Hematopoietic multipotent progenitor cell treated with erythropoietin and hydrocortisone succinate and interleukin-3 and kit ligand, for 17 days (in vitro differentiated cells): ENCODE measurements at places on chromosomes 6 and 20.

DNA sequence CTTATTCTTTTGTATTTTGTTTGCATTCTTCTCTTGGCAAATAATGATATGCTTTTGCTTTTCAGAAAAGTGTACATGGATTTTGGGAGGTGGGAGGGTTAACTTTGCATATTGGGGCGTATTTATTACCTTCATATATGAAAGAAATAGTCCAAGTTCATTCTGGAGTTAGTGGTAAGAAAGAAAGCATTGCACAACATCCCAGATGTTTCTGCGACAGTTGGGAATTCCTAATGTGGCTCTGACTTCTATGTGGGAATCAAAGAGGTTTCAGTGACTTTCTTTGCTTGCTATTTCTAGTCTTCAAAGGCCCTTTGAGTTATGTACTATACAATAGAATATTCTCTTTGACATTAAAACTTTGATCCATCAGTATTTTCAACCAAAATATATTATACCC is 78.1 kb downstream of the MMUT start:
- no peak for DNase-seq

DNA sequence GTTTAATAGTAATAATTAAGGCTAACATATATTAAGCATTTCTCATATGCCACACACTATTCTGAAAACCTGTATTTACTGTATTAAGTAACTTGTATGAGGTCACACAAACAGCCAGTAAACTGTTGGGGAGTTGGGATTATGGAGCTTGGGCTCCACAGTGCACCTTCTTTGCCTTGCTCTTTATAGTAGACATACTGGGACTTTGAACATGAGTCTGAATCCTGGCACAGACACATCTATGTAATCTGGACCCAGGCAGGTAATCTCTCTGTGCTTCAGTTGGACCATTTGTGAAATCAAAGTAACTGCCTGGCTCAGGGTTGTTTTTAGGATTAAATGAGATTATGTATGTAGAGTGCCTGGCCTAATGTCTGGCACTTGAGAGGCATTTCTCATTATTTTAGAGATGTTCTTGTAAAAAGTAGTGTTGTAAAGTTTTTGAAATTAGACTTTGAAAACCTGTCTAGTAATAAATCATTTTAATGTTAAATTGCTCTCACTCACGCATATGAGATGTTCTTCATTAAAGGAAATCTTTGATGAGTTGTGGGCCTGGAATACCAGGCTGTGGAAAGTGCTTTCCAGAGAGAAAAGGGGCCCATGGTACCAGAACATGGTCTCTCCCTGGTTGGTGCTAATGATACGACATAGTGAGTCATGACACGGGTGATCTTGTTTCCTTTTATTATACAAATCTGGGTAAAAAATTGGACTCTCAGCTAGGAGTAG is 34.3 kb downstream of the LRRC1 start:
- DNase-seq: no peak

GRCh38 chr20:60869625-60870024 is 382.4 kb upstream of the CDH4 start:
- no peak for DNase-seq

DNA sequence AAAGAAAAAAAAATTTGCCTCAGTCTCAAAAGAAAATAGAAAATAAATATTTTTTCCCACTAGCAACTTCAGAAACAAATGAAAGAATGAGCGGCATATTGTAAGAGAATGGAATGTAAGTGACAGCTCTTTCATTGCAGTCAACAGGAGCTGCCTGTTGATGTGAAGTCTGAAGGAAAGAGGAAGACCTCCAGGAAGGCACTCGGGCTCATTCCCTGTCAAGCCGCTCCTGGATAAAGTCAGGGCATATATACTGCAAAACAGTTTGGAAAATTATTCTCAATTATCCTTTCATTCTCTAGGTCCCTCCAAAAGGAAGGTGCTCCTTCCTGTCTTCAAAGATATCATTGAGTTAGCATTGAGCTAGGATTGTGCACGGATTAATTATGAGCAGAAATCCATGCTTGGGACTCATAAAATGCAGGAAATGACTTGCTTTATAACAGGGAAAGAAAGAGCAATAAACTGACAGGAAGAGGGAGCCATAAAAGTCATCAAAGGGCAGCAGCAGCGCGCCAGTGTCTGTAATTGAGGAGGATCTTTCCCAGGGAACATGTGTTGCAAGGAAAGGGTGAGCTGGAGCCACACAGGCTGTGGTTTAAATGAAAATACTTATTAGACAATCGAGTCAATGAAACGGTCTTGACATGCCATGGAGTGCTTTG is 218.2 kb downstream of the C6orf118 start:
- no peak for DNase-seq

DNA sequence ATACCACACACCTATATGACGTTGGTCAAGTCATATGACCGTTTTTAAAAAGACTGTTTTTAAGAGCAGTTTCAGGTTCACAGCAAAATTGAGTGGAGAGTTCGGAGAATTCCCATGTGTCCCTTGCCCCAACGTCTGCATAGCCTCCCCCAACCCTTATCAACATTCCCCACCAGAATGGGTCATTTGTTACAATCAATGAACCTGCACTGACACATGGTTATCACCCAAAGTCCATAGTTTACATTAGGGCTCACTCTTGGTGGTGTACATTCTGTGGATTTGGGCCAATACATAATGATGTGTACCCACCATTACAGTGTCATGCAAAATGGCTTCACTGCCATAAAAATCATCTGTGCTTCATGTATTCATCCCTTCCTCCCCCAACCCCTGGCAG is 52.0 kb downstream of the ZBTB2 start:
- DNase-seq: no peak

DNA sequence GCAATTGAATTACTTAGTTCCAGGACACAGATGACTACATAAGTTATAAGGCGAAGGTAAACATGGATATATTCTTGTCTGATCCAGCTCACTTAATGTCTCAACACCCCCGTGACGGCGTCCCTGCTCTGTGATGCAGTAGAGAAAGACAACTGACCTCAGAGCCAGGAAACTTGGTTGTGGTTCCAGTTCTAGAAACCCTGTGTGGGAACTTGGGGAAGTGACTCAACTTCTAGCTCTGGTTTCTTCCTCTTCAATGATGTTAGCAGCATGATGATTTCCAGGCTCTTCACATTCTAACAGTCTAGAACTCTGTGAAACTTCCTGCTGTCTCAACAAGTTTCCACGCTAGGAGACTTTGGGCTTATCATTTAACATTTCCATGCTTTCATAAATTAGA is 18.4 kb downstream of the LAMA4 start:
- DNase-seq: no peak

DNA sequence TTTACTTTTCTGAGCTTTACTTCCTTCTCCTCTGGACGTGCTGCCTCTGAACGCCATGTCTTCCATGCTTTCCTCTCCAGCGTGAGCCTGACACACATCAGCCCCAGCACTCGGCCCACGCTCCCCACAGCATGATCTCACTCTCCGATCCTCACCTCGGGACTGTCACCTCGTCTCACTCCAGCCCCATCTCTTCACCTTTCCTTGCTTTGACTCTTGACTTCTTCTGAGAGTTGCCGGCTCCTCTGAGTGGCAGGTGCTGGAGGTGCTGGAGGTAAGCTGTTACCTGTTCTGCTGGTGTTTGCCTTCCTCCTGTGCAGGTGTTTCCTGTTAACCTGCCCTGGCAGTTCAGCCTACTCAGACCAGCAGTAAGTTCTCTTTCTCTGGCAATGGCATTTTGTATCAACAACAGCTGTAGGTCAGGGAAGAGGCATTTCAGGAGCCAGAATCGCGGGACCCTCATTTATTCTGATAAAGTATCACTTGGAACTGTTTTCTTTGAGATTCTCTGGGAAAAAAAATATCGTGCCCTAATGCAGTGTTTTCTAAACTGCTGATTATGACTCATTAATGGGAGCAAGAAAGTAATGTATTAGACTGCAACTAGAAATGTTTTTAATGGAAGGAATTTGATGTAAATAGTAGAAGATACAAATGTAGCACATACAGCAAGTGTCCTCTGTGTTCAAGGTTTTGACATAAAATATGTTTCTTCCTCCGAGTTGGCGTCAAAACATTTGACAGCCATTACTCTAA is 106.5 kb downstream of the ARID1B start:
- no peak for DNase-seq

GRCh38 chr6:33321227-33321626 is 3.7 kb upstream of the ZBTB22 start:
- no peak for DNase-seq

GRCh38 chr20:52280407-52280806 is 88.8 kb upstream of the ZFP64 start:
- no peak for DNase-seq

- DNase-seq: no peak
Observed at GRCh38 chr20:25369971-25370370, 20.7 kb downstream of the ABHD12 start.

DNA sequence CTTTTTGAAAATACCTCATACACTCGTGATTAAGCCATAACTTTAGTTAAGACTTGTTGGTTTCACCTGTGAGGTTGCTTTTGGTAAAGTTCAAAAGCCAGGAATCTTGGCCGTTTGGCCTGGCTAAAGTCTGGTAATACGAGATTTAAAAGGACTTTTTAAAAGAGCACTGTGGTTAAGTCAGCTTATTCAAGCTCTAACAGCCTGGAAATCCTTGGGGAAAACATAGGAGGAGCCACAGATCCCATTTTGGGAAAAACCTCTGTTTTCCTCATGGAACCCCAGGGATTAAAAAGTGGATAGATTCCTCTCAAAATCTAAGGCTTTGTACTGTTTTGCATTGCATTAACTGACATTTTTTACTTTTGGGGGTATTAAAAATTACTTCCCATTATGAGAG is 13.7 kb upstream of the SLC22A16 start:
- no peak for DNase-seq

DNA sequence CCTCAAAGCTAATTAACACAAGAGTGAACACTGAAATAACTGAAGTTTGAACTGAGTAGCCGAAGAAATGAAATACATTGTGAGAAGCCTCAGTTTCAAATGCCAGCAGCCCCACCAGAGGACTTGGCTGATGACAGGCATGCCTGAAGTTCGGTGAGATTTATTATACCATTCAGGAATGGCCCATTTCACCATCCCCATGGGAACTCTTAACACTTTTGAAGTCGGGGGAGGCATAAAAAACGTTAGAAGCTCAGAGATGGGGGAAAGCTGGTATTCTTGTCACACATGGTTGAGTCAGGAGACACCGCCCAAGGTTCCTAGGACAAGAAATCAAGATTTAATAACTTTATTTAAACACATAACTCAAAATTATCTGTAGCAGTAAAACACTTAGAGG is 17.6 kb upstream of the SLC22A3 start:
- no peak for DNase-seq

DNA sequence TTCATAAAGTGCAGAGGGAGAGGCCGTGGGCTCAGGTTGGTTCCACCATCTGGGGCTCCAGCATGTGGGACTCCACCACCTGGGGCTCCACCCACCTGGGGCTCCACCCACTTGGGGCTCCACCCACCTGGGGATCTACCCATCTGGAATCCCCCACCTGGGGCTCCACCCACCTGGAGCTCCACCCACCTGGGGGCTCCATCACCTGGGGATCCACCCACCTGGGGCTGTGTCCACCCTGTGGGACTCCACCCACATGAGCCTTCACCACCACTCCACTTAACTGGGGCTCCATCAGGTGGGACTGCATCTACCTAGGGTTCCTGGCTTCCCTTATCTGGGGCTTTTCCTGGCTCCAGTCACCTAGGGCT is 226.0 kb upstream of the CDYL start:
- DNase-seq: peak; percentile 39

GRCh38 chr6:107634324-107635056 is 144.6 kb downstream of the SOBP start:
- no peak for DNase-seq

DNA sequence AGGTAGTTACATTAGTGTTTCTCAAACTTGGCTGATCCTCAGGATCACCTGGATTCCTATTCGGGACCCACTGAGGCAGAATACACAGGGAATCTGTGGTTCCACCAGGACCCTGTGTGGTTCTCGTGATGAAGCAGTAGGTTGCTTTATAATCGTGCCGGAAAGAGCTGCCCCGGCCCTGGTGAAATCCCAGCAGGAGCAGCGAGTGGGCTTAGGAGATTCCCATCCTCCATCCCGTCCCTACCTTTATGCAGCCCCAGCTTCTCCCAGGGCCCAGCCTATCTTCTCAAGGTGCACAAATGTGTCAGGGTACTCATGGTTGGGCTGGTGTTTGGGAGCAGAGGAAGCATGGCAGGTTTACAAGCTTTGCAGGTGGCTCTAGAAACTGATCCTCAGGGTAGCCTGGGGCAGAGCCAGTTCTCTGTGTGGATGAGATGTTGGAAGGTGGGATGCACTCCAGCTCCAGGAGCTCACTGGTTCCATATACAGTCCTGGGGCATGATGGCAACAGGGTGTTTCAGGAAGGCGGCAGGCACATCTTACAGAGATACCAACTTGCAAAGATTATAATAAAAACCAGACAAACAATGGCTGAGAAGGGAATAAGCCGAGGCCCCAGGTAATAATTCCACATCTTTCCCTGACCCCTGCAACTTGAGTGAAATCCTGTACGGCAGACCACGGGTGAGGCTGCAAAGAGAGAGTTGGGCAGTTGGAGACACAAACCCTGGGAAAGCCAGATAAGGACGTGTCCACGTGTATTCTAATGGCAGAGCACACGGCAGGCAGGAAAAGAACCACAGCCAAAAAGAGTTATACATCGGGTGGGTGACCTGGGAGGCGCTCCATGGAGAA is 5.9 kb downstream of the SLC22A1 start:
- no peak for DNase-seq

- DNase-seq: no peak
Observed at GRCh38 chr6:33927616-33928015, 123.8 kb upstream of the MLN start.

DNA sequence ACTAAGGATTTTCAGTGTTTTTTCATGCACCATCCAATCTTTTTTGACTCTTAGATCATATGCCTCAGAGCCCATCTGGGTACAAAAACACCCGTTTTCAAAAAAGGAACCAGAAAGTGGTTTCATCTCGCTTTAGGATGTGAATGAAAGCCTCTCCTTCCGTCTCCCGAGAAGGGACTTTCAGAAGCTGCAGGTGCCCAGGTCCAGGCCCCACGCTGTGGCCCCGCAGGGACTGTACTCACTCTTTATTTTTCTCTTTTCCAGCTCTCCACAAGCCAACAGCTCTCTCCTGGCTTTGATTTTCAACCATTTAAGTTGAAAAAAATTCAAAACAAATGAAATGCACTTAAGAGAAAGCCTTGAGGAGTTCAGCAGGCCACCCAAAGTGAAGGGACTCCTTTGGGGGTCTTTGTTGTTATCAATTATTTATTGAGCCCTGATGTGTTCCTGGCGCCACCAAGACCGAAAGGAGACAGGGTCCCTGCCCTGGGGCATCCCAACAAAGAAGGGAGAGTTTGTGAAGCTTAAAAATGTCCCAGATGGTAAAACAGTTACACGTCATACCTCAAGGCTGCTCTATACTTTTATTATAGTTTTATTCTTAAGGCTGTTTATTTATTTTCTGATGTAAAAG is 467.3 kb downstream of the PREX1 start:
- no peak for DNase-seq

DNA sequence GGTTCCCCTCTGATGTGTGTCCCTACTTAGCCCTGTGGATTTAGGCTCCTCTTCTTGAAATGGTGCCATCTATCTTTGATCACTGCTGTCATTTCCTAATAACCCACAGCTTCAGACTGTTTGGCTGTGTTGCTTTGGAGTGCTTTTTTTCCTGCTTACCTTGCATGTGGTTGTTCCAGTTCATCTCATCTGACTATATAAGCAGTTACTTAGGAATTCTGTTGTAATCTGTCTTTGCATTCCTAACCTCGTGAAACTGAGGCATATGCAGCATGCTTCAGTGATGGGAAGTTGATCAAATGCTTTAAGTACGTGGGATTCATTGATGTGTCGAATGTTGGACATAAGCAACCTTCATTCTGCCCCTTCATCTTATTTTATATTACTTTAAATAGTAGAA is 115.8 kb upstream of the FLRT3 start:
- DNase-seq: no peak
